ENCODE measurements at places on chromosomes 1 and 21.

DNA sequence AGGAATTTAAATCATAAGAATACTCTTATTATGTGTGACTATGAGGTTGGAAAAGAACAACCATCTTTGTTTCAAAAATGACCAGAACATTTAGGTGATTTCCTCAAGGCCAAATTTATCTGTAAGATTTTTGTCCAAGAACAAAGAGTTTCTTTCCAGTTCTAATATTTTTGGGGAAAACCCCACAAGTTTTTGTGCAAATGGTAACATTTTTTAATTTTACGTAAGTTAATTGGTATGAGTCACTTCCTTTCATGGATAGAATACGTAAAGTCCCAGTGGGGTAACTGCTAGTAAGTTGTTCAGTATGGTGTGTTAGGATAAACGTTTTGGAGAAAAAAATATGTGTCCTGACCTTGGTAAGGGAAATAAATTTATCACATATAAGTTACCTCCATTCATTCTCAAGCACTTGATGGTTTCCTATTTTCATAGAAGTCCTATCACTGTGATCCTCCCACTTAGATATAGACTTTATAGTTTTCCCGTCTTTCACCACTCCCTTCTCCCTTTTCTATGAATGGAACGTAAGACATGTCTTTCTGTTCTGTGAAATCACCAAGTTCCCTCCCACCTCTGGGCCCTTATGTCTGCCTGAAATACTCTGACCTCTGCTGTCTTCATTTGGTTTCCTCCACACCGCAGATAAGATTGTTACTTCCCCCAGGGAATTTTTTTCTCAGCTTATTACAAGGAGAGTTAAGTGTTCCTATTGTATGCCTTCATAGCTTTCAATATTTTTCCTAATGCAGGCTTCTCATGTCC is 34.9 kb upstream of the TSNAX start:
- peak; percentile 28 for DNase-seq

DNA sequence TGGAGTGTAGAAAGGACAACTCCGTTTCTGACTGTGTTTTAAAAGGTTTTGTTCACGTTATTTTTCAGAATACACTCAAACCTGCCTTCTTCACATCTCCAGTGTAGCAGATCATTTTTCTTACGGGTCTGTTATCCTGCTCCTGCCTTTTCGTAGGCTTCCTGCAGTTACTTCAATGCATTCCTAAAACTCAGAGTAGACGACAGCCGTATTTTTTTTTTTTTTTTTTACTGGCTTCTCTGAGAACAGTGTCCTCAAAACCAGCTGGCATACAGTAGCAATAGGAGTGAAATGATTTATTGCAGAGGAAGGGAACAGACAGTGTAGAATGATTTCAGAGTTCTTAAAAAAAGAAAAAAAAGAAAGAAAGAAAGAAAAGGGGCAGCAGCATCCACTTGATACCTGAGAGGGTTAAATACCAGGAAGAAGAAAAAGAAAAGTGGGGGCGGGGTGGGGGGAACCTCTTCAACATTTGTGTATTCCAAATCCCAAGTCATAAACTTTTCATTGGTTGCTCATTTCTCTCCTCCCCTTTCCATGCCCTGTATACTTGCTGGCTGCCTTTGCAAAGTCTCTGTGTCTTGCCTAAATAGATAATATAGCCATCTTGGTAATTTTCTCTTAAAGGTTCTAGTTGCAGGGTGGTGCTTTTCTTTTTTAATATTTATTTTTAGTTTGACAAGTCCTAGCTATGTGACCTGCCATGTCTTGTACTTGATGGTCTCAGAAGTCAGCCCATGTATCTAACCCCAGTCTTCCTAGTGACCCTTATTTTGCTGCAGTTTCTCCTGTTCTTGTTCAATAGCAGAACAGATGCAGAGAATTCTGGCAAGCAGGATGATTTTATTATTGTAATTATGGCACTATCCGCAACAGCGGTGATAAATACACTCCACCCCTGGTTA is 2.8 kb downstream of the TGFB2 start:
- no peak for DNase-seq

DNA sequence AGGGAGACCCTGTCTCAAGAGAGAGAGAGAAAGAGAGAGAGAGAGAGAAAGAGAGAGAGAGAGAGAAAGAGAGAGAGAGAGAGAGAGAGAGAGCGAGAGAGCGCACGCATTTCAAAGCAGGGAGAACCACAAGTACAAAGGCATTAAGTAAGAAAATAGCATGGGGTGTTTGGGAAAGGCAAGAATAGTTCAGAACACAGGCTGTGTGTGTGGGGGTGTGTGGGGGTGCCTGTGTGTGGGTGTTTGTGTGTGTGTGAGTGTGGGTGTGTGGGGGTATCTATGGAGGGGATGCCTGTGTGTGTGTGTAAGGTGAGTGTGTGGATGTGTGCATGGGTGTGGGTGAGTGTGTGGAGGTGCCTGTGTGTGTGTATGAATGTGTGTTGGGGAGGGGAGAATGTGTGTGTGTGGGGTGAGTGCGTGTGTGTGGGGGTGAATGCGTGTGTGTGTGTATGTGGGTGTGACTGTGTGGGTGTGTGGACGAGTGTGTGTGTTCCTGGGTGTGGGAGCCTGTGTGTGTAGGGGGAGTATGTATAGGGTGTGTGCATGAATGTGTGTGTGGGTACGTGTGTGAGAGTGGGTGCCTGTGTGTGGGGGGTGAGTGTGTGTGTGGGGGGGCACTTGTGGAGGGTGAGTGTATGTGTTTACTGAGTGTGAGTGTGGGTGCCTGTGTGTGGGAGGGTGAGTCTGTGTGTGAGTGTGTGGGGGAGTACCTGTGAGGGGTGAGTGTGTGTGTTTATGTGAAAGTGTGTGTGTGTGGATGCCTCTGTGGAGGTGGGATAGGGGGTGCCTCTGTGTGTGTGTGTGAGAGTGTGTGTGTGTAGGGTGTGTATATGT is 19.1 kb upstream of the HDAC1 start:
- DNase-seq: no peak

GRCh38 chr1:96971439-96971838 is 249.9 kb downstream of the PTBP2 start:
- no peak for DNase-seq

GRCh38 chr1:106458866-106459265 is 597.6 kb upstream of the PRMT6 start:
- DNase-seq: no peak
